ENCODE measurements at places on chromosomes 4 and X. TPM values are rescaled to one million over a fixed set of nuclear protein-coding genes. Genes with fewer than 3 reads are reported as not detected.

DNA sequence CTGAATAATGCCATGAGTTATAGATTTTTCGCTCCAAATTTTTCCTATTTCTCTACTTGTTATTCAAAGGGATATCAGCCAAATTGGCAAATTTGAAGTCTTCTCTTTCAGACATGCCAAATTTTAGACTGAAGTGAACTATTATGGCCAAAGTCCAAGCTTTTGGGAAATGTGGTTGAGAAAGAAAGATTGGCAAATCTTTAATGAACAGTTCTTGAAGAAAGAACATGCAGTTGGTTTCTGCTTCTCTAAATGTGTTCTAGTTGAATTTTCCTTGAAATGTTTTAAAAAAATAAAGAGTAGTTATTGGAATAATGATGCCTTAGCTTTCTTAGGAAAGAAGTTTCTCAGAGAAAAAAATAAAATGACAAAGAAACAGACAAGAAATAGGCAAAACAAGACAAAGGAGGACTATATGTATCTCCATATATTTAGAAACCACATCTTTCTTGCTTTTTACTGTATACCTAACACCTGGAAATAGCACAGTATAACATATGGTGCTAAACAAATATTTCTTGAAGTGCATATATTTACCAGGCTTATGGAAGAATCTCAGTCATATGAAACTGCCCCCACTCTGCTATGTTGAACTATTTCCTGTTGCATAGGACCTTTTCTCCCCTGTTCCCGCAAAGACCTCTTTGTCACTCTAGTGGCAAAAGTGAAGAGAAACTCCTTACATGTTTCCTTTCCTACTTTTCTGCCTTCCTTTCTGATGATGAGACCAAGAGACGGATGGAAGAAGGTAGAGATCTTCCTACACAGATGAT lies 250.0 kb downstream of the ARHGAP24 start:
- peaks cover 19% of the 10 kb centered on the region for H3K36me3 ChIP-seq
- no peaks in the 10 kb centered on the region for H3K27me3 ChIP-seq
- peaks cover 34% of the 10 kb centered on the region for H3K4me1 ChIP-seq
- peak overlapping the region; percentile 72 for H3K27ac ChIP-seq
- no peak for DNase-seq

DNA sequence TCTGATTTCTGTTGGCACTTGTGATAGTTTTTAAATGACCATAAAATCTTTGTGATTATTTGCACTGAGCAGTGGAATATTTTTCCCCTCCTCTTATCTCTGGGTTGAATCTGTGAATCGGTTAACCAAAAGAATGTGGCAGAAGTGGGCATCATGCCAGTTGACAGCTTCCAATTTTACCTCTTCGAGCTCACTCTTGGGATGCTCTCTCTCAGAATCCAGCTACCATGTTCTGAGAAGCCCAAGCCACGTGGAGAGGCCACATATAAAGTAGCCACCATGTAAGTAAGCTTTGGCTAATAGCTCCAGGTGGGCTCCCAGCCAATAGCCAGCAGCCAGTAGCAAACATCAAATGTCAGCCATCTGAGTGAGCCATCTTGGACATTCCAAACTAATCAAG lies 12.9 kb upstream of the WDR19 start:
- no peak for DNase-seq
- H3K4me1 ChIP-seq = no peaks in the 10 kb centered on the region
- no peak overlapping the region for H3K4me3 ChIP-seq
- no peaks in the 10 kb centered on the region for H3K27me3 ChIP-seq
- H3K36me3 ChIP-seq = no peaks in the 10 kb centered on the region

DNA sequence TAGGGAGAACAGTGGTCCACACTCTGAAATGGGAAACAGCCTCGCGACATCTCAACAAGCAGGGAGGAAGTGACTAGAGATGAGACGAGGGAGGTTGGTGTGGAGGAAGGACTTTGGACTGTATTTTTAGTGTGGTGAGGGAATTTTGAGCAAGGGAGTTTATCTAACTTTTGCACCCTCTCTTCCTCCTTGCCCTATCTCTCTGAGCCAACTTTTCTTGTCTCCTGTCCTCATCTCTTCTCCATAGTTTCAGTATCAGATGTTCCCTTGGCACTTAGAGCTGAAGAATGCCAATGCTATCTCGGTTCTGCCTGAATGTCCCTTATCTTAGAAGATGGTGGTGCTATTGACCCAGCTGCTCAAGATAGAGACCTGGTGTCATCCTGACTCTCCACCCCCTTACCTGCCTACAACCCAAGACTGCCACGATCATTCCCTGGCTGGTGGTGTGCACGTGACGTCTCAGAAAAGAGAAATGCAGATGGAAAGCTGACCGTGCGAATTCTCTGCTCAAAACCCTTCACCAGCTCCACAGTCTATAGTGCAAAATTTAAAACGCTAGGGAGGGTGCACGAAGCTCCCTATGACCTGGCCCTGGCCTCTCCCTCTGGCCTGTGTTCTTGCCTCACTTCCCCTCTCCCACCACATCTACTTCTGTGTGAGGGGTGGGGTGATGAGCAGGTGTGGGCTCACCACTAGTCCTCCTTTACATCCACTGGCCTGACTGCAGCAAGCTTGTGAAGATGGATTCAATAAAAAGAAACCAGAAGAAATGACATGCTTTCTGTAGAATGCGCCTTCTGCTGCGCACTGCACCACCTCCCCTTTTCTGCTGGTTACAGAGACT lies 20.9 kb downstream of the MPP1 start:
- peak overlapping the region; percentile 37 for H3K27ac ChIP-seq
- no peak for DNase-seq
- peaks cover 30% of the 10 kb centered on the region for H3K36me3 ChIP-seq
- no peaks in the 10 kb centered on the region for H3K27me3 ChIP-seq
- H3K4me3 ChIP-seq = no peak overlapping the region

- no peak overlapping the region for H3K27ac ChIP-seq
- H3K4me1 ChIP-seq = no peaks in the 10 kb centered on the region
- H3K27me3 ChIP-seq = no peaks in the 10 kb centered on the region
- DNase-seq = no peak
Measured at GRCh38 chr4:159129814-159130550, 27.1 kb downstream of the RAPGEF2 start.

DNA sequence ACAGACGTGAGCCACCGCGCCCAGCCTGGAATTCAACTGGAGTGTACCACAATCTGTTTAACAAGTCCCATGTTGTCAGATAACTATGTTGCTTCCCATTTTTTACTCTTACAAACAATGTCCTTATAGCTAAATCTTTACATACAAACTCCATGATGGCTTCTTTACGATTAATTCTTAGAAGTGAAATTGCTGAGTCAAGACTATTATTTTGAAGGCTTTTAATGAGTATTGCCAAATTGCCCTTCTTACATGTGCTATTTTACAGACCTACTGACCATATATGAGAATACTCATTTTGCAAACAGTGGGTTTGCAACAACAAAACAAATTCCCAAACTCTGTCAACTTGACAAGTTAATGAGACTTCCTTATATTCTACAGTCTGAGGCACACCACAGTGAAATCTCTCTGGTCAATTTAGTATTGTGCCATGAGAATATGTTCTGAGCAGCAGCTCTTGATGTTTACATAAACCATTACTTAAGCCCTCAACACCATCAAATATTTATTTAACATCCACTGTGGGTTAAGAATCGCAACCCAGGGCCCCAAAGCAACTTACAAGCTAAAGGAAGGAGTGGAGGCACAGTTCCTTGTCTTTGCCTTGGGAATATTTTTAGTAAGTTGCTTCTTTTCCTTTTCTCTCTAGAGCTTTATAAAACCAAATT lies 128.5 kb downstream of the SPRY1 start:
- H3K36me3 ChIP-seq = no peaks in the 10 kb centered on the region
- H3K27me3 ChIP-seq = no peaks in the 10 kb centered on the region
- H3K4me1 ChIP-seq = no peaks in the 10 kb centered on the region
- DNase-seq = no peak

DNA sequence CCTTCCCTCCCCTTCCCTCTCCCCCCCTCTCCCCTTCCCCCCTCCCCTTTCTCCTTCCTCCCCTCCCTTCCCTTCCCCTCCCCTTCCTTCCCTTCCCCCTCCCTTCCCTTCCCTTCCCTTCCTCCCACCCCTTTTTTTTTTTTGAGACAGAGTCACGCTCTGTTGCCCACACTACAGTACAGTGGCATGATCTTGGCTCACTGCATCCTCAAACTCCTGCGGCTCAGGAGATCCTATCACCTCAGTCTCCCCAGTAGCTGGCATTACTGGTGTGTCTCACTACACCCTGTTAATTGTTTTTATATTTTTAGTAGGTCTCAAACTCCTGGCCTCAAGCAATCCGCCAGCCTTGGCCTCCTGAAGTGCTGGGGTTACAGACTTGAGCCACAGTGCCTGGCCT lies 66.6 kb downstream of the TBC1D9 start:
- peaks cover 18% of the 10 kb centered on the region for H3K36me3 ChIP-seq
- no peaks in the 10 kb centered on the region for H3K27me3 ChIP-seq
- H3K27ac ChIP-seq = peak overlapping the region; percentile 42
- no peak for DNase-seq
- no peaks in the 10 kb centered on the region for H3K4me1 ChIP-seq
- H3K4me3 ChIP-seq = no peak overlapping the region

The C4orf50 gene
- not detected for polyA plus RNA-seq

The MID2 gene
- 0.20 TPM for polyA plus RNA-seq

The PRDM5 gene
- polyA plus RNA-seq = 0.12 TPM

DNA sequence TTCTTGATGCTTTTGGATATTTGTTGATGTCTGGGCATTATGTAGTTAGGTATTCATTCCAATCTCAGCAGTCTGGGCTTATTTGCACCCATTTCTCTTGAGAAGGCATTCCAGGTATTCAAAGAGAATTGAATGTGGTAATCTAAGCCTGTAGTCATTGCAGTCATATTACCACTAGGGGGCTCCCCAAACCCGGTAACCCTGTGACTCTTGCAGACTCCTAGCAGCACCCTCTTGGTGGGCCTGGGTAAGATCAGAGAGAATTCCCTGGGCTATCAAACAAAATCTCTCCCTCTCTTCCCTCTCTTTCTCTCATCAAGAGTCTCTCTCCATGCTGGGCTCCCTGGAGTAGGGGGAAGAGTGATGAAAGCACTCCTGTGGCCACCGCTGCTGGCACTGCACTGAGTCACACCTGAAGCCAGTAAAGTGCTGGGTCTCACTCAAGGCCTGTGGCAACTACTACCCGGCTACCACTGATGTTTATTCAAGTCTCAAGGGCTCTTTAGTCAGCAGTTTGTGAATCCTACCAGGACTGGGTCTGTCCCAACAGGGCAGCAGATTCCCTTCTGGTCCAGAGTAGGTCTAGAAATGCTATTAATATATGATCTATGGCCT lies 187.7 kb upstream of the NUDT10 start:
- H3K27ac ChIP-seq = no peak overlapping the region
- no peak overlapping the region for H3K4me3 ChIP-seq
- peaks cover 9% of the 10 kb centered on the region for H3K27me3 ChIP-seq
- H3K4me1 ChIP-seq = no peaks in the 10 kb centered on the region
- no peaks in the 10 kb centered on the region for H3K36me3 ChIP-seq

GRCh38 chr4:67685532-67685859 lies 15.5 kb downstream of the UBA6 start:
- H3K36me3 ChIP-seq = peaks cover 66% of the 10 kb centered on the region
- no peaks in the 10 kb centered on the region for H3K4me1 ChIP-seq
- DNase-seq = no peak
- no peak overlapping the region for H3K4me3 ChIP-seq
- H3K27ac ChIP-seq = no peak overlapping the region

GRCh38 chr4:173057442-173057841 lies 111.2 kb upstream of the GALNT7 start:
- no peaks in the 10 kb centered on the region for H3K36me3 ChIP-seq
- no peaks in the 10 kb centered on the region for H3K4me1 ChIP-seq
- no peak overlapping the region for H3K27ac ChIP-seq
- no peaks in the 10 kb centered on the region for H3K27me3 ChIP-seq

The YIPF7 gene
- not detected for polyA plus RNA-seq

DNA sequence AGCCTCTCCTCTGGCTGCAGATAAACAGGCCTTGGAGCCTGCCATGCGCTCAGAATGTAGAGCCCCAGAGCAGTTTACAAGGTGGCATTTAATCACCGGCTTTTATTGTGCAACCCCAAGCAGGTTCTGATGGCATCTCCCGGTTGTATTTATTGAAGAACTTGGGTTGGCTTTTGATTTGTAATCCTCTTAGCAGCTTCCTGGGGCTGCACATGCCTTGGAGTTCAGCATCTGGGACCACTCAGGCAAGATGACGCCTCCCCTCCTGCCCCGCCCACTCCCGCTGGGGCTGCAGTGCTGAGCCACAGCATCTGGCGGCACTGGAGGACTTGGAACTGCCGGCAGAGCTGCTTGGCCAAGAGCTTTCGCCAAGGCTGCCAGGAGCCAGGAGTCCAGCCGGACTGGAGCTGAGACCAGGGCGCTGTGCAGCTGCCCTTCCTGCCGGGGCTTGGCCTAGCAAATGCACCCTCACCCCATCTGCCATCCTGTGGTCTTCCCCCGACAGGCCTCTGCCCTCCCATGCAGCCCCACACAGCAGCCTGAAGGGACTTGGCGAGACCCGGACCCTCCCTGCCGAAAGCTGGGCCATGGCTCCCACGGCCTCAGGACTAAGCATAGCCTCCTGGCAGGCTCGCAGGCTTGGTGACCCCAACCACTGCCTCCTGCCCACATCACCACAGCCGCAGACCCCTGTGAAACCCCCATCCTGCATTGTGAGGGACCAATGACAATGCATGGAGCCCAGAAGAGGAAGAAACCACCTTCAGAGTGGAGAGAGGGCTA lies 5.4 kb downstream of the HTRA3 start:
- DNase-seq = no peak
- peaks cover 12% of the 10 kb centered on the region for H3K27me3 ChIP-seq
- no peaks in the 10 kb centered on the region for H3K36me3 ChIP-seq
- H3K27ac ChIP-seq = no peak overlapping the region
- peaks cover 24% of the 10 kb centered on the region for H3K4me1 ChIP-seq

GRCh38 chr4:139813881-139814280 lies 148.3 kb downstream of the MGST2 start:
- DNase-seq = peak; percentile 24
- H3K27ac ChIP-seq = no peak overlapping the region
- no peaks in the 10 kb centered on the region for H3K27me3 ChIP-seq
- H3K4me1 ChIP-seq = peaks cover 57% of the 10 kb centered on the region
- no peak overlapping the region for H3K4me3 ChIP-seq

The ZBTB49 gene
- polyA plus RNA-seq = 1.9 TPM

DNA sequence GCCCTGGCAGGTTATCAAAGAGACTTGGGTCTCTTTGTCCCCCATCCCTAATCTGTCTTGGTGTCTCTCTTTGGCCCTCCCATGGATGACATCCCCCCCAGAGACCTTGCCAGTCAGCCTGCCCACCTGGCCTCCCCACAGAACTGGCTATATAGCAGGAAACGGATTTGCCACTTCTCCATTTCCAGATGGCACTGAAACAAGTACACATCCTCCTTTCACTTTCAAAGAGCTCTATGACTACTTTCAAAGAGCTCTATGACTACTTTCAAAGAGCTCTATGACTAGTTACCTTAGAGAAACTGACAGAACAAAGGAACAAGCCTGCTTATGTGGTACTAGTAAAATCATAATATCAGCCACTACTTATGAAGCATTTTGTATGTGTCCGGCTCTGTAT lies 175.3 kb downstream of the MAML3 start:
- no peaks in the 10 kb centered on the region for H3K36me3 ChIP-seq
- H3K27ac ChIP-seq = peak overlapping the region; percentile 82
- no peak overlapping the region for H3K4me3 ChIP-seq

Measured in CD14-positive monocyte (primary cell).